ENCODE measurements at places on chromosomes 1 and 21. TPM values are rescaled to one million over a fixed set of nuclear protein-coding genes. Genes with fewer than 3 reads are reported as not detected.

DISC1 gene
- total RNA-seq, result 14.0 TPM

CRYAA gene
- not detected for total RNA-seq

LGR6 gene
- total RNA-seq, result not detected

DENND4B gene
- 170 TPM for total RNA-seq

KIRREL1 gene
- total RNA-seq, result not detected

CD84 gene
- total RNA-seq, result 25.4 TPM

CHRM3 gene
- total RNA-seq, result not detected

ZNF683 gene
- 0.34 TPM for total RNA-seq

FCGR3A gene
- not detected for total RNA-seq

TTC3 gene
- 56.5 TPM for total RNA-seq

Measured in T-helper 1 cell treated with Interleukin-12 subunit alpha and Interleukin-12 subunit beta and Interleukin-4 antibody, amounts not matched to agents 30 ng/mL and 1 ng/mL, for 36 hours (primary cell).